Stimulated activated CD4-positive, alpha-beta T cell treated with anti-CD3 and anti-CD28 coated beads, Interleukin-4, amount 100 ng/mL, for 1 hour (primary cell): ENCODE measurements at places on chromosomes 12 and 14.

DNA sequence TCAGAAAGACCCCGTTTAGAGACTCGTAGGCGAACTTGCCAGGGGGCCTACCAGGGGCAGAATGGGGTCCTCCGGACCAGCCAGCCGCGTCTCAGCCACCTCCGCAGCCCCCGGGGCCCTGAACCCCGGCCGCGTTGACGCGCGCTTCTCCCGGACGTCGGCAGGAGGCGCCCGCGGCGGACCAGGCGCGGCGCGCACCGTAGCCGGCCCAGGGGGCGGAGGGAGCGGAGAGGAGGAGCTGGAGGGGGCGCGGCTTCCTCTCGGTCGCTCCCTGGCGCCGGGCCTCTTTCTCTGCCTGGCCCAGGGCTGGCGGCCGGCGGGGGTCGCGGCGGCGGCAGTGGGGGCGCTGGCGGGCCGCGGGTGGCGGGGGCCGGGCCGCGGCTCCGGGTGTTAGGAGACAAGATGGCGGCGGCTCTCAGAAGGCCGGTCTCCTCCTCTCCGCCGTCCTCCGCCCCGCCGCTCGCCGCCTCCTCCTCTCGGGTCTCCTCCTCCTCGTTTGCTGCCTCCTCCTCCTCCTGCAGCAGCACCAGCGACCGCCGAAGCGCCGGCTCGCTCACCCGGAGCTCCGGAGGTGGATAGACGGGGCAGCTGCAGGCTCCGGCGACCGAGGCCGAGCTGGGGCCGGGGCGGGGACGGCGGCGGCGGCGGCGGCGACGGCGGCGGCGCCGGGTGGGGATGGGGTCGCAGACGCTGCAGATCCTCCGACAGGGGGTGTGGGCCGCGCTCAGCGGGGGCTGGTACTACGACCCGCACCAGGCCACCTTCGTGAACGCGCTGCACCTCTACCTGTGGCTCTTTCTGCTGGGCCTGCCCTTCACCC is at the start of gene PCNX1:
PCNX1 (plus strand) TSS at position 284 of the 820 bp plus-strand sequence; CDS start at position 676, 392 bp downstream.
- DNase-seq, result peak; percentile 89

DNA sequence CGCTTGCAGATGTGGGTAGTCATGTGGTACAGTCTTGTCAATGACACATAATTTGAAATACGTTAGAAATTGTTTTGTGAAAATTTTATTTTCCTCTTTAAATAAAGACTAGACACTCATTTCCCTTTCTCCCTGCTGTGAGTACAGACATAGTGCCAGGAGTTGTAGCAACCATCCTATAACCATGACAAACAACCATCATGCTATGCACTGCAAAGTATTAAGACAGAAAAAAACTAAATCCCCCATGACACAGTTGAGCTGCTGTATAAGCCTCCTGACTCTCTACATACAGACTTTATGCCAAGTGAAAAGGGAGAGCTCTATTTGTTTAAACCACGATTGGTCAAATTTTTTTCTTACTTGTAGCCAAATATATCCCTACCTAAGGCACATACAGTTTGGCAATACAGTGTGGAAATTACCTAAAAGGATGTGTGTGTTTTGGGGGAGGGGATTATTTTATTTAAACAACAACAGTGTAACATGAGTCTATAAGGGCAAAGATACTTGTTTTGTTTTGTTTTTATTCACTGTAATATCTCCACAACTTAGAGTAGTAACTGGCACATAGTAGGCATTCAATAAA is 45.0 kb upstream of the KRR1 start:
- no peak for DNase-seq

DNA sequence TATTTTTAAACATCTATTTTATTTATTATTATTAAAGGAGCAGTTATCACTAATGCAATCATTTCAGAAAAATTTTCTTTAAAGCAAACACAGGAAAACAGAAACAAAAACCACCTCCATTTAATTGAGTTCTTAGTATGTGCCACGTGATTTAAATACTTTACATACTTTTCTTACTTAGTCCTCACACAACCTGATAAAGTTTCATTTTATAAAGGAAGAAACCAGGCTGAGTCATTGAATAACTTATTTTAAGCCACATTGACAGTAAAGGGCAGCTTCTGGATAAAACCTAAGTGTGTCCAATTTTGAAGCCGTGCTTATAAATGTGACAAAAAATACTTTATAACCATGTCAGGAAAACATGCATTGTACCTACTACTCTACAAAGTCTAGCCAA is 57.1 kb upstream of the PCED1B start:
- no peak for DNase-seq

GRCh38 chr12:10218021-10218420 is 5.3 kb downstream of the GABARAPL1 start:
- DNase-seq, result no peak

DNA sequence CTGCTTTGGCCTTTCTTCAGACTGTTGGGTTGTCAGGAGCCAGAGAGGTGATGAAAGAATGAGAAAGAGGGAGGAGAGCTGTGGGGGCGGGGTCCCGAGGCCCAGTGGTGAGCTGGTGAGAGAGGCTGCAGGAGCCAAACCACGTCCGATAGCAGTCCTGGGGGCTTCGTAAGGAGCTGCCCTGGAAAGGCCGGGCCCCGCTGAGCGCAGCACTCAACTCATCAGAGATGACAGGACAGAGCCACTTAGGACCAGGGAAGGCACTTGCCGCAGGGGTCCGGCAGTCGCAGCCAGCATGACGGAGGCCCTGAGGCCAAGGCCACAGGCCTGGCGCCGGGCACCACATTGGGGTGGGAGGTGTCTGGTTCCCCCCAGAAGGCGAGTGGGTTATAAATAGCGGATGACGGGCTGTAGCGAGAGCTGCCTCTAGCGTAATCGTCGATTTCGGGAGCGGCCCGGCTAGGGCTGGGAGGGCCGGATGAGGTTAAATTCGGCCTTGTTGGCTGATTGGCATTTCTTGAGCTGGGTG is 179.0 kb downstream of the TSPAN9 start:
- no peak for DNase-seq

DNA sequence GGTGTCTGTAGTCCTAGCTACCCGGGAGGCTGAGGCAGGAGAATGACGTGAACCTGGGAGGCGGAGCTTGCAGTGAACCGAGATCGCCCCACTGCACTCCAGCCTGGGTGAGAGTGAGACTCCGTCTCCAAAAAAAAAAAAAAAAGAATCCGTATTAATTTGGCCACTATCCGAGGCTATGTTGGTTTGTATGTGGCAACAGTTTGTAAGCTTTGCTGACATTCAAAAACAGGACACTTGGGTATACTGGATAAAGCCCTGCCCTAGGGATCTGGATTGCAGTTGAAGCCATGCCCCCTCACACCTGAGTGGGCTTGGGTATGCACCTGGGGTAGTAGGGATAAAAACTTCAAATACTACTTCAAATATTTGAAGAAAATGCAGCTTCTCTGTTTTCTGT is 14.5 kb downstream of the IFNG-AS1 start:
- no peak for DNase-seq

- no peak for DNase-seq
Observed at GRCh38 chr12:69342421-69342820, 5.8 kb upstream of the LYZ start.

- DNase-seq, result no peak
Observed at GRCh38 chr14:50407111-50407812, 10.6 kb upstream of the CDKL1 start.

- DNase-seq, result no peak
Observed at GRCh38 chr12:89370421-89370831, 18.1 kb upstream of the DUSP6 start.

DNA sequence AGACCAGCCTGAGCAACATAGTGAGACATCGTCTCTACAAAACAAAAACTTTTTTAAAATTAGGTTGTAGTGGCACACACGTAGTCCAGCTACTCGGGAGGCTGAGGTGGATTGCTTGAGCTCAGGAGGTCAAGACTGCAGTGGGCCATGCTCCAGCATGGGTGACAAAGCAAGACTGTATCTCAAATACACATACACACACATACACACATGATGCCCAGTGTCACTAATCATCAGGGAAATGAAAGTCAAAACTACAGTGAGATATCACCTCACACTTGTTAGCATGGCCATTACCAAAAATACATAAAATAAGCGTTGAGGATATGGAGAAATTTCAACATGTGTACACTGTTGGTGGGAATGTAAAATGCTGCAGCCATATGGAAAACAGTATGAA is 33.2 kb upstream of the KICS2 start:
- no peak for DNase-seq

- no peak for DNase-seq
Observed at GRCh38 chr12:67890726-67891258, 98.5 kb upstream of the IFNG-AS1 start.

GRCh38 chr14:93832081-93832480 is 43.8 kb upstream of the PRIMA1 start:
- no peak for DNase-seq

GRCh38 chr14:75495399-75495798 is 26.9 kb upstream of the BATF start:
- no peak for DNase-seq

- peak; percentile 50 for DNase-seq
Observed at GRCh38 chr12:31749024-31749704, 20.3 kb upstream of the AMN1 start.

GRCh38 chr14:23483236-23483854 is 13.8 kb downstream of the NGDN start:
- no peak for DNase-seq

DNA sequence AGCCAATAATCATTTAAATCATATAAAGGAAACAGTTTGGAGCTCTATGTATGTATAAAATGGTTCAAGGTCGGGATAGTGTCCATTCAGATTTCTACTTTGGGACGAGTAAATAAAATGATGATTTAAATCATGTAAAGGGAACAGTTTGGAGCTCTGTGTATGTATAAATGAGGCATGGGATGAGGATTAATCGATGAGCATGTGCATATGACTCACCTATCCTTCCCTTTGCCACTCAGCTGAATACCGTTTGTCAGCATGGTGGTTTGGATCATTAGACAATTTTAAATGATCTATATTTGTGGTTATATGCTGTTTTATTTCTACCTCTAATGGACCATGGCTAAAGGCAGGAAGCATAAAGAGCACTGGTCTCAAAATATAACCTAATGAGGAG is 7.1 kb upstream of the SLCO1A2 start:
- no peak for DNase-seq

DNA sequence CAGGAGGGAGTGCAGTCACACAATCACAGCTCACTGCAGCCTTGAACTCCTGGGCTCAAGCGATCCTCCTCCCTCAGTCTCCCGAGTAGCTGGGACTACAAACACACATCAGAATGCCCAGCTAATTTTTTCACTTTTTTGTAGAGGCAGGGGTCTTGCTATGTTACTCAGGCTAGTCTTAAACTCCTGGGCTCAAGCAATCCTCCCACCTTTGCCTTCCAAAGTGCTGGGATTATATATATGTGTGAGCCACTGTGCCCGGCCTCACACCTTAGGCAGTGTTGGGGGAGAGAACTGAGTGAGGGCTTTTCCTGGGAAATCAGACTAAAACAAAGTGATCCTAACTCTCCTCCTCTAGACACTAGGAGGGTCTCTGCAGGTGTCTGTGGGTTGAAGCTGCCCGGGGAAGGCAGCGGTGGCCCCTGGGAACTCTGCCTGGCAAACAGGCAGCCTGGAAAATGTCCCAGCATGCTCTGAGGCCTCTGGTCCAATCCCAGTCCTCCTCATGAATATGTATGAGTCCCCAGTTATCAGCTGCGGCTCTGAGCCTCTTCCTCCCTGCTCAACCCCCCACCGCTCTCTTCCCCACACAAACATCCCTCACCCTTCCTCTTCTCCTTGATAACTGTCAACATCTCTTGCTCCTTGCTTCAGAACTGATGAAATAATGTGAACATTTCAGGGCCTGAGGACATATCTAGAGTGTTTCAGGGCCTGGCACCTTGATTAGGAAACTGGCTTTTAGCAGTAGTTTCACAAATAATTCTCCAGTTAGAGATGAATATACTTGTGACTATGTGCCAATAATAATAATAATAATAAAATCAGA is 7.9 kb upstream of the NAA25 start:
- no peak for DNase-seq

GRCh38 chr12:1339618-1340319 is 254.6 kb downstream of the FBXL14 start:
- no peak for DNase-seq
